ENCODE measurements at places on chromosomes 7 and 10.

- H3K4me1 ChIP-seq: no peaks in the 10 kb centered on the region
- no peak for DNase-seq
- H3K27me3 ChIP-seq: no peaks in the 10 kb centered on the region
Observed at GRCh38 chr7:93382362-93382761, 150.2 kb downstream of the VPS50 start.

DNA sequence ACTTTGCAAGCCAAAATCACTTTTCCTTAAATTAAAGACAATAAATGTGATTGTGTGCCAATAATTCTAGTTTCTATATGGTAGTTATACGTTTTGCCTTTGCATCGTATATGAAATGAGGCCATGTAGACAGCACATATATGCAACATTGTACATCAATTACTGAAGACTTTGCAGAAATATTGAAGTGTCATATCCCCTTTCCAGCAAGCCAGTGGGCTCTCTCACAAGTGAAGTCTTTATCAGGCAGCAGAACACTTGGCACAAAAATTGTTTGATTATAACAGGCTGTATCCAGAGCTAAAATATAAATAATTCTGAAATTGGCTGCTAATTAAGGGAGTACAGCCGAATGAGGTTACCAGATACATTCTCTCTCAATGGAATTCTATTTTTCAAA is 588.6 kb upstream of the SEMA3D start:
- no peak overlapping the region for H3K27ac ChIP-seq
- no peaks in the 10 kb centered on the region for H3K27me3 ChIP-seq
- no peak overlapping the region for H3K4me3 ChIP-seq
- no peak for DNase-seq

DNA sequence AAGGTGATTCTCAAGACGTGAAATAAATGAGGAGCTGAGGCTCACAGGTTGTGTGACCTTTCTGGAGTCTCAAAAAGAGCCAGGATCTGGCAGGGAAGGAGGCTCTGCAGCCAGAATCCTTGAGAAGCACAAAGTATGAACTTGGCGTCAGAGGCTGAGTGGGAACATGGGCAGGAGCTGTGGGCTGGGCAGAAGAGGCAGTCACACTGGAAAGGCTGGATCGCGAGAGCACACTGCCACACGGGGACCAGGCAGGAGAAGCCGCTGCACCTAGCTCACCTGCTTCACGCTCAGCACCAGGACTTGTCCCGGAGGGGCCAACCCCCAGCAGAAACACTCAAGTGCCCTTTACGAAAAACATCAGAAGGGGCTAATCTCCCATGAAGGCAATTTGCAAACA is 535.0 kb downstream of the TNS3 start:
- H3K27me3 ChIP-seq: no peaks in the 10 kb centered on the region
- no peak for DNase-seq
- no peaks in the 10 kb centered on the region for H3K36me3 ChIP-seq
- no peaks in the 10 kb centered on the region for H3K4me1 ChIP-seq
- H3K4me3 ChIP-seq: no peak overlapping the region

DNA sequence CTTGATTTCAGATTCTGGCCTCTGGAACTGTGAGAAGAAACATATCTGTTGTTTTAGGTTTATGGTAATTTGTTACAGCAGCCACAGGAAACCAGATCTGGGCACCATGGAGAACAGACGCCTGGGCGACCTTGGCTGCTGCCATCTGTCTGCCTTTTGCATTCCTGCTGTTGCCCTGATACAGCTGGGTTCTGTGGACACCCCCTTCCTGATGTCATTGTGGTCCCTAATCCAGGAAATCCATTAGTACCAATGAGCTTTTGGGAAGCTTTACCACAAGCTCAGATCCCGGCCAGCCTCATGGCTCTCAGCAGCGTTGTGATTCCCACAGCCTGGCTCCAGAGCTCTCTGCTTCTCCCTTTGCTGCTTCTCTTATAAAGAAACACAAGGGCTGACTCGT is 174.2 kb upstream of the NPS start:
- H3K4me1 ChIP-seq: no peaks in the 10 kb centered on the region
- H3K27ac ChIP-seq: no peak overlapping the region
- H3K4me3 ChIP-seq: no peak overlapping the region
- no peaks in the 10 kb centered on the region for H3K27me3 ChIP-seq

- no peaks in the 10 kb centered on the region for H3K27me3 ChIP-seq
- peaks cover 29% of the 10 kb centered on the region for H3K4me1 ChIP-seq
- H3K36me3 ChIP-seq: no peaks in the 10 kb centered on the region
- H3K4me3 ChIP-seq: no peak overlapping the region
- DNase-seq: no peak
Observed at GRCh38 chr10:69479240-69480067, 28.2 kb downstream of the TSPAN15 start.
